ENCODE measurements at places on chromosomes 2 and 18.

DNA sequence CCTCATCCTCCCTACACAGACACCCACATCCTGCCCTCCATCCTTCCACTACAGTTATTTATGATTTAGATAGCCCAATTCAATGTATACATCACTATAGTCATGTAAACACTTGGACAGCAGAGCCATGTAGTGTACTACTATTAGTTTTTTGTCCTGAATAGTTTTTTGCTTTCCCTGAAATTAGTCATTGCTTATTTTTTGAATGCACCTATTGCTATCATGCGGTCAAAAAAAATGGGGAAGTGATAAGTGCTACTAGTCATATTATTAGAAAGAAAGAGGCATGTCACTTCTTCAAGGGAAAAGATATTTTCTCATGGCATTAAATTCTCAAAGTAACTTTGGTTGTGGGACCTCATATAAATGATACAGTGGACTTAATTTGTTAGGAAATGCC, 6.8 kb upstream of the GREB1 start:
- DNase-seq: no peak

GRCh38 chr2:60216452-60216995, 336.9 kb downstream of the BCL11A start:
- DNase-seq: no peak

- no peak for DNase-seq
These were observed 81.3 kb downstream of the NEURL3 start for GRCh38 chr2:96423828-96424227.

DNA sequence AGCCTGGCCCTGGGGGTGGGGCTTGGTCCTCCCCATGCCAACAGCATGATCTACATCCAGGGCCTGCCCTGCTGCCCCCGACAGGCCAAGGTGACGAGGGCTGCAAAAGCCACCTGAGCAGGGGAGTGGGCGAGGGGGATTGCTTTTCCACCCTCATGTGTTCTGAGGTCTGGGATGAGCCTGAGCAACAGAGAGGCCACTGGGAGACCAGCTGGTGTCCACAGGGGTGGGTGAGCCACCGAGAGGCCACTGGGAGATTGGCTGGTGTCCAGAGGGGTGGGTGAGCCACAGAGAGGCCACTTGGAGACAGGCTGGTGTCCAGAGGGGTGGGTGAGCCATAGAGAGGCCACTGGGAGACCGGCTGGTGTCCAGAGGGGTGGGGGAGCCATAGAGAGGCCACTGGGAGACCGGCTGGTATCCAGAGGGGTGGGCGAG, 147.4 kb upstream of the GPC1 start:
- DNase-seq: no peak

GRCh38 chr2:71743995-71744675, 290.8 kb downstream of the DYSF start:
- no peak for DNase-seq

- no peak for DNase-seq
These were observed 360.9 kb downstream of the AKAIN1 start for GRCh38 chr18:4836141-4836540.

GRCh38 chr2:48365476-48365875, 164.5 kb upstream of the STON1 start:
- no peak for DNase-seq

DNA sequence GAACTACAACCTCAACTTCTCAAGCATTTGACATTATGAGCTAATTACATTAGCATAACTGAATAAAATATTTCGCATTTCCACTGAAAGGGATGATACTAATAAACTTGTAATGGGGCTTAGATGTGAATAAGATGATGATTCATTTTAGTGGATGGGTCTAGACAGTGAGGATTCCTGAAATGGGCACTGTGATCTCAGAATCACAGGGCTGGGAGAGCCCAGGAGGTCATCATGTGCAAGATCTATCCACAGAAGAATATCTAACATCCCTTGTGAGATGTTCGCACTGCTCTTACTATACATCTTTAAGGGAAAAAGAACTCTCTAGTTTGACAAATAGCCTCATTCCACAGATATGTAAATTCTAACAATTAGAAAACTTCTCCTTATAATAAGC, 245.7 kb downstream of the DYM start:
- DNase-seq: no peak

DNA sequence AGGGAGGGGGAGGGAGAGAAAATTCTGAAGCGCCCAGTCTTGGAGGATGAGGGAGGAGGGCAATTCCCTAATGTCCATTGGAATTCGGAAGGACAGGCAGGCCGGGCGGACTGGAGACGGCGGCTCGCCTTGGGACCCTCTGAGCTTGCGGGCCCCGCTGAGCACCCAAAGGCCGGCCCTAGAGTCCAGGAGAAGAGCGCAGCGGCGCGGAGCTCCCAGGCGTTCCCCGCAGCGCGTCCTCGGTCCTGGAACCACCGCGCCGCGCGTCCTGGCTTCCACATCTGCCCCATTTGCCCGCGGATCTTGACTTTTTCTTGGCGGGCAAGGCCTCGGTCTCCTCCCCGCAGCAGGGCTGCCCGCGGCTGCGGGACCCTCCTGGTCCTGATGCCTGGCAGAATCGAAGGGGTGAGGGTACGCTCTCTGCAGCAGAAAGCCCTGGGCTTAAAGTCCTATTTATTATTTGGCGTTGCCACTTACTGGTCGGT, 675 bp upstream of the MLPH start:
- no peak for DNase-seq

DNA sequence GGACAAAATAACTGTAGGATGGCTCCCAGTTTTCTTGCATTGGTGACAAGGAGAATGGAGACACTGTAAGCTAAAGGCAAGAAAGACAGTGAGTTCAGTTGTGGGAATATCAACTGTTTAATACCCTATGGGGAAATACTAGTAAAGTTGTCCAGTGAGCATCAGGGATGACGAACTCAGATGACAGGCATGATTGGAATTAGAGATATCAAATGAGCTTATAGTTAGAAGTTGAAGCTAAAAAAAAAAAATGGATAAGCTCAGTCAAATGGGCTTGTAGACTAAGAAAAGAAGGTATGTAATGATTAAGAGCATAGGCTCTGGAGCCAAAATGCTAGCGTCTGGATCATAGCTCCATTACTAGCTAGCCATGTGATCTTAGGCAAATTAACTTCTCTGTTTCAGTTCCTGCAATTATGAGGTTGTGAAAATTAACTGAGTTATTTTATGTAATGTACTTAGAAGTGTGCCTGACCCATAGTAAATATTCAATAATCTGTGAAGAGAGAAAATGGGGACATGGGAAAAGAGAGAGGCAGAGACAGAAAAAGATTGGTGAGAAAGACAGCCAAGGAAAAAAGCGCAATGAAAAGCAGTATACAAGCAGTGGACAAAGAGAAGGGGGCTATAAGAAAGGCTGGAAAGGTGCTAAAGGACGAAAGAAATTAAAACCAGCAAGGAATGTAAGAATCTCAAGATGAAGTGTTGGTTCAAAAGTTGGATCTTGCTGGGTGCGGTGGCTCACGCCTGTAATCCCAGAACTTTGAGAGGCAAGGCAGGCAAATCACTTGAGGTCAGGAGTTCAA, 95.7 kb upstream of the SLC39A10 start:
- DNase-seq: no peak

Measured in SK-N-MC (cell line).